ENCODE measurements at places on chromosomes 5 and 9. TPM values are rescaled to one million over a fixed set of nuclear protein-coding genes. Genes with fewer than 3 reads are reported as not detected.
A peak's percentile ranks its signal among the peaks of the same experiment; 100 is the strongest.

DNA sequence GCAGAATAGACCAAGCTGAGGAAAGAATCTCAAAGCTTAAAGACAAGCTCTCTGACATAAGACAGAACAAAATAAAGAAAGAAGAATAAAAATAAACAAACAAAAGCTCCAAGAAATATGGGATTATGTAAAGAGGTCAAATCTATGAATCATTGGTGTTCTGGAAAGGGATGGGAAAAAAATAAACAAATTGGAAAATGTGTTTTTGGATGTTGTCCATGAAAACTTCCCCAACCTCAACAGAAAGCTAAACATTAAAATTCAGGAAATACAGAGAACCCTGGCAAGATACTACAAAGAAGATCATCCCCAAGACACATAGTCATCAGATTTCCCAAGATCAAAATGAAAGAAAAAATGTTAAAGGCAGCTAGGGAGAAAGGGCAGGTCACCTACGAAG, 662.0 kb upstream of the CDH18 start:
- no peak for DNase-seq
- no peaks in the 10 kb centered on the region for H3K27me3 ChIP-seq
- H3K27ac ChIP-seq, result no peak overlapping the region
- no peaks in the 10 kb centered on the region for H3K36me3 ChIP-seq

C9orf153 gene
- total RNA-seq, result 0.69 TPM

DNA sequence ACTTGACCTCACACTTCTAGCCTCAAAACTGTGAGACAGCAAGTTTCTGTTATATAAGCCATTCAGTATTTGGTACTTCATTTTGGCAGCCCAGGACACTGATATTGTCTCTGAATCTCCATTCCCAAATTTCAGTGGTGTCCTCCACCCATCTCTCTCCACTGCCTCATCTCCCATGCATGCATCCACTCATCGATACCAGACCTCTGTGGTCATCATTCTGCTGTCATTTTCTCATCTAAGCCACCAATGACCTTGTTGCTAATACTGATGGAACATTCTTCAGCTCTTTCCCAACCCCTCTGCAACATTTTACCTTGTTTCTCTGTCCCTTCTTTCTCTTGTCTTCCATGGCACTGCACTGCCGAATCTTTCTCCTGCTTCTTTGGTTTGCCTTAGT, 221.8 kb downstream of the SNX18 start:
- no peak overlapping the region for H3K27ac ChIP-seq
- no peaks in the 10 kb centered on the region for H3K36me3 ChIP-seq
- H3K27me3 ChIP-seq, result peaks cover 26% of the 10 kb centered on the region
- H3K4me3 ChIP-seq, result no peak overlapping the region

DNA sequence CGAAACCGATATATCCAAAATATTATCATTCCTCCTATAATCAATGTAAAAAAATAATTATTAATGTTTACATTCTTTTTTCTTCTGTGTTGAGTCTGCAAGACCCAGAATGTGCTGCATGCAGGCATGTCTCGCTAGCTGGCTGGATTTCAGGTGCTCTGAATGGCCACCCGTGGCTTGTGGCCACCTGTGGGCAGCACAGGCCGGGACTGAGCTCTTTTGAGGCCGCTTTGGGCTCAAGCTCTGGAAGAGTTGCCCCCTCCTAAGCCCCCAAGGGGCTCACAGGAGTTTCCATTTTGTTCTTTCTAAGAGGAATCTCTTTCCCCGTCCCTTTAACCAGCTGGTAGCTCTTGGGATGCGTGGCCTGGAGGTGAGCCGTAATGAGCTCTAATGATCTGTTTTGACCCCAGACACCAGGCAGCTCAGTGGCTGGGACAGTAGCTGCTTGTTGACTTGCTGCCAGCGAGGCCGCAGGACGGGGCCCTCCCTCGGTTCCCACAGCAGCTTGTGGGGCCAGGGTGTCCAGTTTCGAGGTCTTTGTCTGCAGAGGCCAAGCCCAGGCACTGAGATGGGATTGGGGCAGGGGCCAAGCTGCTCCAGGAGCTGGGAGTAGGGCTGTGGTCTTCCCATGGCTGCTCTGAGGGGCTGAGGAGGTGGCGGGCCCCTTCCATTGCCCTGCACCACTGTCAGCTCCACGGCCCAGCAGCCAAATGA, 20.8 kb downstream of the ASS1 start:
- peaks cover 6% of the 10 kb centered on the region for H3K4me1 ChIP-seq
- no peaks in the 10 kb centered on the region for H3K36me3 ChIP-seq
- peak overlapping the region; percentile 37 for H3K27ac ChIP-seq
- peaks cover 12% of the 10 kb centered on the region for H3K27me3 ChIP-seq
- H3K4me3 ChIP-seq, result no peak overlapping the region
- no peak for DNase-seq

DNA sequence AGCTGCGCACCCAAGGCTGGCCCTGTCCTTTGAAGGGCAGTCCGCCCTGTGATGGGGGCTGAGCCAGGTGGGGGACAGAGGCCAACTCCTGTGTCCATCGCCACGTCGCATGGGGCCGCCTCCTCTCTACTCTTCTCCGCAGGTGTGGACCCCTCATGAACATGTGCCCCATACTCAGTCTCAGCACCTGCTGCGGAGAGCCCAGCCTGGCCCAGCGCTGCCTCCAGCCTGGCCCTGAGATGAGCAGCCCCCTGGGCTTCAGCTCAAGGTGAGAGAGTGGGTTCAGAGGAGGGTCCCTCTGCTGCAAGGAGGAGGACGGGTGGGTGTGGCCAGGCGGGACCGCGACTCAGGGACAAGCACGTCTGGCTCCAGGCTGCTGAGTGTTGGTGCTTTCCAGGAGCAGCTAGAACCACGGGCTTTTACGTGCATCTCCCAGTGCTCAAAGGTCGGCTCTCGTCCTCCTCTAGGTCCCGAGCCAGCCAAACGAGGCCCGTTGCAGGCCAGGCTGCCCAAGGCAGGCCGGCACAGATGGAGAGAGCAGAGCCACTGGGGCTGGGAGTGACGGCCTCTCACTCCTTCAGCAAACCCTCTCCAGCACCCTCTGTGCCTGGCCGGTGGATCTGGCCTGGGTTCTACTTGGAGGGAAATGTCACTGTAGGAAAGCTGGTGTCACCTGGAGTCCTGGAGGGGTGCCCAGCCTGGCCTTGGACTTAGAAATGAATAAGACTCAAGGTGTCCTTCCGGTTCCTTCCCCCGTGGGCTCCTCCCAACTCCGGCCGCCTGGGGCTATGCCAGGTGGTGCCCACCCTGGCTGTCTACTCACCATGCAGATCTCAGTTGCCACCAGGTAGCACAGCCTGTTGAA, 48.9 kb upstream of the RNF130 start:
- H3K4me1 ChIP-seq, result peaks cover 10% of the 10 kb centered on the region
- H3K27ac ChIP-seq, result no peak overlapping the region
- H3K4me3 ChIP-seq, result no peak overlapping the region
- peaks cover 3% of the 10 kb centered on the region for H3K27me3 ChIP-seq

ELAVL2 gene
- 1.7 TPM for total RNA-seq

GRCh38 chr5:118519466-118519865, 468.9 kb downstream of the DTWD2 start:
- no peaks in the 10 kb centered on the region for H3K4me1 ChIP-seq
- no peaks in the 10 kb centered on the region for H3K36me3 ChIP-seq
- H3K27ac ChIP-seq, result no peak overlapping the region
- DNase-seq, result no peak

- no peaks in the 10 kb centered on the region for H3K4me1 ChIP-seq
- no peak overlapping the region for H3K27ac ChIP-seq
- no peak for DNase-seq
- H3K27me3 ChIP-seq, result no peaks in the 10 kb centered on the region
These were observed 16.6 kb downstream of the ZNF131 start for GRCh38 chr5:43137326-43137725.

DIPK1B gene
- total RNA-seq, result 51.3 TPM

ADGRD2 gene
- not detected for total RNA-seq

- no peaks in the 10 kb centered on the region for H3K27me3 ChIP-seq
- DNase-seq, result no peak
- H3K4me3 ChIP-seq, result no peak overlapping the region
- peaks cover 13% of the 10 kb centered on the region for H3K4me1 ChIP-seq
- no peaks in the 10 kb centered on the region for H3K36me3 ChIP-seq
These were observed 377.0 kb upstream of the ACTBL2 start for GRCh38 chr5:57859626-57860025.

DNA sequence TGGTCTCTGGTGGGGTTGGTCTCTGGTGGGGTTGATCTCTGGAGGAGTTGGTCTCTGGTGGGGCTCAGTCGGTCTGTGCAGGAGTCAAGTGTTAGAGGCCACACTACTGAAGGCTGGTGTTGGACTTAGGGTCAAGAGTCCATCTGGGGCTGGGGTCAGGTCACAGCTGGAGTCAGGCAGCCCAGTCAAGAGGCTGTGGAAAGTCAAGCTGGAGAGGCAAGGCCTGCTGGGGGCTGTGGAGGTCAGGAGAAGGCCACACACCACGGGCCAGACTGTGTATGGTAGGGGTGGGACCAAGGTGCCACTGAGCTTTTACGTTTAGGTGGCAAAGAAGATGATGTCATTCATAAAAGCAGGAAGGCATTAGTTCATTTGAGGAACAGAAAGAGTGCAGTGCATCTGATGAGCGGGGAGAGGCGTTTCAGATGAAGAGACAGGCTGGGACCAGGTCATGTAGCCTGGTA, 16.7 kb upstream of the CD74 start:
- H3K27ac ChIP-seq, result no peak overlapping the region
- H3K4me1 ChIP-seq, result peaks cover 7% of the 10 kb centered on the region
- no peaks in the 10 kb centered on the region for H3K36me3 ChIP-seq
- peaks cover 3% of the 10 kb centered on the region for H3K27me3 ChIP-seq
- H3K4me3 ChIP-seq, result no peak overlapping the region
- no peak for DNase-seq

DNA sequence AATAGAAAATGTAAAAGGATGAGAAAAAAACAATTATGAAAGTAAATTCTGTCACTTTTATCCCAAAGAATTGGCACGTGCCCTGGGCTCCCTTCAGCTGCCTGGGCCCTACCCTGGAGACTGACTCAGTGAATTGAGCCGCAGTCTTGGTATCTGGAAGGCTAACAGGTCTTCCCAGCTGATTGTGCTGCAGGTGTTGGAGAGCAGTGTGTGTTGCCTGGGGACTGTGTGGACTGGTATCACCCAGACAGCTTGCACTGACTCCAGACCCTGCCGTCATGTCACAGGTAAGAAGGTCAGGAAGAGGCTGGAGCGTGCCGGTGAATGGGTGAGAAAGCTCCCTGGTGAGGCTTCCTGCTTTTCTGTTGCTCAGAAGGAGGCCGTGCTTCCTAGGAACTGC, 83.3 kb downstream of the AOPEP start:
- H3K27ac ChIP-seq, result no peak overlapping the region
- H3K4me1 ChIP-seq, result peaks cover 24% of the 10 kb centered on the region
- no peak overlapping the region for H3K4me3 ChIP-seq
- H3K36me3 ChIP-seq, result peaks cover 9% of the 10 kb centered on the region
- no peaks in the 10 kb centered on the region for H3K27me3 ChIP-seq
- no peak for DNase-seq

GRCh38 chr9:91766315-91767069, 183.5 kb downstream of the ROR2 start:
- H3K4me1 ChIP-seq, result peaks cover 2% of the 10 kb centered on the region
- no peak overlapping the region for H3K27ac ChIP-seq
- peaks cover 8% of the 10 kb centered on the region for H3K36me3 ChIP-seq
- DNase-seq, result no peak
- H3K4me3 ChIP-seq, result no peak overlapping the region
